ENCODE measurements at places on chromosomes 4 and X.

- no peak for DNase-seq
Measured at GRCh38 chr4:189861101-189861500, 79.6 kb upstream of the FRG1 start.

DNA sequence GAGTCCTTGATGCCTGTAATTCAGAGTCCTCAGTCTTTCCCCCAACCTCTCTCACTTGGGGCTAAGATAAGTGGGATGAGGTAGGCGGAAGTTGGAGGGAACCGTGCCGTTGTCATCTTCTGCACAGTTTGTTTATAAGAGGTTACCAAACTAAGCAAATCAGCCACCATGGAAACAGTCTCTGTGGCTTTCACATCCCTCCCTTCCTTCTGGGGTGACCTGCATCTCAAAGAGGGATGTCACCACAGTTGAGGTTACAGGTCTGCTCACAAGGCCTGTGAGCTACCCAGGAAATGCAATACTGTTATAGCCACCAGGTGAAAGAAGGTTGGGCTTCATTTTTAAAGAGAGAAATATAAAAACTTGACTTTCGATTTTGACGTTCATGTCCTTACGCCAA, 26.3 kb downstream of the RTL5 start:
- no peak for DNase-seq

DNA sequence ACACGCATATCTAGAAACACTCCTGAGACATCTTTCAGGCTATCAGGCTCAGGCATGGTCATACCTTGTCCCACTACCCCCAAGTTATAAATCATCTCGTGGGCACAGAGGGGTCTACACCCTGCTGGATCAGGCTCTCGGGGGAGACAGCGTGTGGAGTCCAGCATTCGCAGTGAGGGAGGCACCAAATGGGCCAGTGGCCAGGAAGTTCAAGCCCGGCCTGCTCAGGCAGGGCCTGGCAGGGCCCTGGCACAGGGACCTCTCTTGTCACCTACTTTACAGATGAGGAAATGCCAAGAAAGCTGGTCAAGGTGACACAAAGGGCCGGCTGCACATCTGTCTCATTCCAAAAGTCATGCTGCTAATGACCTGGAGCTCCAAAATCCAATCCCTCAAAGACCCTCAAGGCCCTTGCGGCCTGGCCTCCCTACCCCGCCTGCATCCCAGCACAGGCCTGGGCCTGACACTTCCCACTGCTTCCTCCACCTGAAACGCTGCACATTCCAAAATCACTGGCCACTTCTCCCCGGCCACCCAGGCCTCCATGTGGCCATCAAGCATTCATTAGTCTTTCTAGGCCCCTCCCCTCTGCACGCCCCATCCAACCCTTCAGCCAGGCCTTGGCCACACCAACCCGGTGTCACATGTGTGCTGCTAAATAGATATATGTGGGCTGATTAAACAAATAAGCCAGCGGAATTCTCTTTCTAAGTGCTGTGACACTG, 35.6 kb downstream of the ACOX3 start:
- DNase-seq: no peak

- no peak for DNase-seq
Measured at GRCh38 chr4:156326246-156326645, 372.6 kb upstream of the CTSO start.

DNA sequence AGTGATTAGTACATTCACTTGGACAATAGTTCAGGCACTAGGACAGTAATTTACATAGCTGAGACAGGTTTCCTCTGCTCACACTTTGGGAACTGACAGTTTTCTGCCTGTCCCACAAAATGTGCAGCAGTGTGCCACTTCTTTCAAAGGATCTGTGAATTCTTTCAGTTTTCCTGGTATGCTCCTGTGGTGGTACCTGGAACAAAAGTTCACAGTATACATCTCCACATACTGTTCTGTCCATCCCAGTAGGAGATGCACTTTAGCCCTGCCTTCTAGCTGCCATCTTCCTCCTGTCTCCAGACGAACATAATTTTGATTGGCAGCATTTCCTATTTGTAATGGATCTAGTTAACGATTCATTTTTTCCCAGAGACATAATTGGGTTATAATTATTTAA, 360.8 kb upstream of the CXorf51B start:
- DNase-seq: no peak

DNA sequence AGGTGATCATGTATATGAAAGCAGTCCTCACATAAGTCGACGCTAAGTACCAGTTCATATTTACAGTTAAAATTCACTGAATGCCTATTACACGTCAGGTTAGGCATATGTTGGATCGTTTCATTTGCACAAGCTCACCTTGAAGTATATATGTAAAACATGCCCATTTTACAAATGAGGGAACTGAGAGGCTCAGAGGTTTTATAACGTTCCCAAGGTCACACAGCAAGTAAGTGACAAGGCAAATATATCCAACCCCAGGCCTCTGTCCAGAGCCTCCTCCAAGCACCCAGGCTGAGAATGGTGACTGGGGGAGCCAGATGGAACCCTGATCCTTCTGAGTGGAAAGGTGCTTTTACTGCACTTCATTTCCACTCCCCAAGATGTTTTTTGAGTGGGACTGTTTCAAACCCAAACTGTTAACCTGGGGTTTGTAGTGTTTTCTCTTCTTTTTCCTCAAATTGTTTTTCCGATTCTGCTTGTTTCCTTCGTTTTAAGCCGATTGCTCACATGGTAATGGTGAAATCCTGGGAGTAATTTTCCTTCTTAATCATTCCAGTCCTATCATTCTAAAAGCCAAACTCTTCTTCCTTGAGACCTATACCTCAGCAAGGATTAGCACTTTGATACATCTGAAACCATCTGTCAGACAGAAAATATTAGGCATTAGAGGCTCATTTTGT, 791 bp downstream of the SMIM20 start:
- no peak for DNase-seq

DNA sequence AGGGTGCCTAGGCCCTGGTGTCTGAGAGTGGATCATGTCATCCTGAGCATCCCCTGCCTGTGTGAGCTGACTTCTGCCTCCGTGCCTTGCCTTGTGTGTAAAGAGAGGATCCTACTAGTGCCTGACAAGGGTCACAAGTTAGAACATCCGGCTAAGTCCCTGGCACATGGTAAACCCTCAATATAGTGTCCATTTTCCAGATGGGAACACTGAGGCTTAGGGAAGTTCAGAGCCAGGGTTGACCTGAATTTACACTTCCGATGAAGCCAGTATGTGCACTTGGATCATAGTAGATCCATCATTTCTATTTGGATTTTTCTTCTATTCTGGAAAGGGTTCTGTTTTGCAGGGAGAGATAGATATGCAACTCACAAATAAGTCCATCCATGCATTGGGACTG, 12.5 kb upstream of the PSAPL1 start:
- no peak for DNase-seq

DNA sequence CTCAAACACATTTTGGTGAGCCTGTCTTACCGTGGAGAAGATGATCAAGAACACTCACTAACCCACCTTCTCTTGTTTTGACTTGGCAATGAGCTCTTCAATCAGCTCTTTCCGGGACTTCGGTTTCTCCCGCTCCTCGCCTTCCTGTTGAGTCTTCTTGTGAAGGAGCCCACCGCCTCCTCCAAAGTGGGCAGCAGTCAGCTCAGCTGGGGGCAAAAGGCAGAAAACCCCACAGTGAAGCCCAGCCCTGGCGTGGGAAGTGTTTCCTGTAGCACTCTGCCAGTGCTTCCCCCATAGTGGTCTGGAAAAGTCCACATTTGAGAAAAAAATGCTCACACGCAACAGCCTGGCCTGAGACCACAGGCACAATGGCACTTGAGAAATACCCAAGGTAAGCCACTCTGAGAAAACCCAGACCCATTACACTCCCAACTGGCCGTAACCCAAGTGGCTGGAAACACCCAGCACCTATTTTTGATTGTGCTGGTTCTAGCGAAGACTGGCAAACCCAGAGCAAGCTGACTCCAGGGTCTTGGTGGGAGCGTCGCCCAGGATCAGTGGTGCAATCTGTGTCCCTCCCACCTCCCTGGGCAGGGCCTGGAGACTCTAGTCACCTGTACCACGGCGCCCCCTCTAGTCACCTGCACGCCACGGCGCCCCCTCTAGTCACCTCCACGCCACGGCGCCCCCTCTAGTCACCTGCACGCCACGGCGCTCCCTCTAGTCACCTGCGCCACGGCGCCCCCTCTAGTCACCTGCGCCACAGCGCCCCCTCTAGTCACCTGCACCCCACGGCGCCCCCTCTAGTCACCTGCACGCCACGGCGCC, 8.6 kb downstream of the NOP14 start:
- no peak for DNase-seq

DNA sequence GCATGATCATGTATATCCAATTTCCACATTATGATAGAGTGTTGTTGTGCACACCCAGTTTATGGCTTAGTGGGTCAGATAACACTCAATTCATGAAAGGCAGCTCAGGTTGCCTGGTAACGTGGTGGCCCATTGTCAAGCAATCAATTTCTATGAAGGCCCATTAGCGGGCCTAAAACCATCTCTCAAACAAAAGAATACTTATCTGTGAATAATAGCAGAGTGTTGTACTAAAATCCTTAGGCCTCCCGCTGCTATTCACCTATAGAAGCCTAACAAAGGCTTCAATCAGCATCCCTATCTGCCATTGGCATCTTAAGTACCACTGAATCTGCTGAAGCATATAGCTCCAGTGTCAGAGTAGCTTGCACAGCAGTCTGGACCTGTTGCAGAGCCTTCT, 849.6 kb upstream of the POU3F4 start:
- no peak for DNase-seq

DNA sequence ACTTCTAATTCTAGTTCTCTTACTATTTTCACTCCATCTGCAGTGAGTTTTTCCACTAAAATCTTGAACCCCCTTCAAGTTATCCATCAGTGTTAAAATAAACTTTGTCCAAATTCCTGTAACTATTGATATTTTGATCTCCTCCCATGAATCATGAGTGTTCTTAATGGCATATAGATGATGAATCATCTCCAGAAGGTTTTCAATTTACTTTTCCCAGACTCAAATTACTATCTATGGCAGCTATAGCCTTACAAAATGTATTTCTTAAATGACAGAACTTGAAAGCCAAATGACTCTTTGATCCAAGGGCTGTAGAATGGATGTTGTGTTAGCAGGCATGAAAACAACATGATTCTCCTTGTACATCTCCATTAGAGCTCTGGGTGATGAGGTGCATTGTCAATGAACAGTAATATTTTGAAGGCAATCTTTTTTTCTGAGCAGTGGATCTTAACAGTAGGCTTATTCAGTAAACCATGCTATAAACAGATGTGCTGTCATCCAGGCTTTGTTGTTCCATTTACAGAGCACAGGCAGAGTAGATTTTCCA, 16.1 kb upstream of the IQCM start:
- DNase-seq: no peak

Data from fibroblast of skin of abdomen (primary cell).